ENCODE measurements at places on chromosomes 5 and 9.

- DNase-seq, result no peak
- H3K27ac ChIP-seq, result no peak overlapping the region
These were observed 27.3 kb downstream of the CPEB4 start for GRCh38 chr5:173915310-173916014.

GRCh38 chr5:65916636-65917035 lies 9.7 kb upstream of the ERBIN start:
- H3K27ac ChIP-seq, result no peak overlapping the region
- DNase-seq, result no peak
- no peaks in the 10 kb centered on the region for H3K36me3 ChIP-seq
- H3K27me3 ChIP-seq, result no peaks in the 10 kb centered on the region

DNA sequence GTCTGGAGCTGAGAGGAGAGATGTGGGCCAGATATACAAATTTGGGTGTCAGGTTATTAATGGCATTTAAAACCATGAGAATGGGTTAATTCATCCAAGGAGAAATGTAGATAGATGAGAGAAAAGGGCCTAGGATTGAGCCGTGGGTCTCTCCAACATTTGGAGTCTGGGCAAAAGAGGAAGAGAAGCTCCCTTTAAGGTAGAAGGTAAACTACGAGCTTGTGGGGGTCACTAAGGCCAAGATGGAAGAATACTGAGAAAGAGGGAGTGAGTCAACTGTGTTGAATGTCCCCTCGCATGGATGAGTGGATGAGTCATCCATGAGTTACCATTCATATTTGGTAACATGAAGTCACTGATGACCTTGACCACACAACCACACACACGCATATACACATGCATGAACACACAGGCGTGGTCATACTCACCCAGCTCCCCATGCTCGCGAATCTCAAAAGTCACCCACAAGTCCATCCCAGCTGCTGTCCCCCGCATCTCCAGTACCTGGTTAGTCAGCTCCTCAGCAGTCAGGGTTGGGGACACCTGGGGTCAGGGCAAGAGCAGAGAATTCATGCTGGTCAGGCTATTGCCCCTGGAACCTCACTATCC lies 6.8 kb upstream of the FCHSD1 start:
- no peaks in the 10 kb centered on the region for H3K4me1 ChIP-seq
- no peak for DNase-seq
- peaks cover 4% of the 10 kb centered on the region for H3K36me3 ChIP-seq
- no peak overlapping the region for H3K4me3 ChIP-seq

GRCh38 chr9:78357165-78357873 lies 60.4 kb downstream of the PSAT1 start:
- no peaks in the 10 kb centered on the region for H3K27me3 ChIP-seq
- DNase-seq, result no peak
- H3K36me3 ChIP-seq, result no peaks in the 10 kb centered on the region
- H3K4me3 ChIP-seq, result no peak overlapping the region
- H3K27ac ChIP-seq, result no peak overlapping the region

- H3K27me3 ChIP-seq, result no peaks in the 10 kb centered on the region
- H3K4me1 ChIP-seq, result peaks cover 76% of the 10 kb centered on the region
- H3K36me3 ChIP-seq, result no peaks in the 10 kb centered on the region
- no peak overlapping the region for H3K4me3 ChIP-seq
- no peak for DNase-seq
These were observed 77.1 kb downstream of the MUSK start for GRCh38 chr9:110745676-110746075.

GRCh38 chr9:125885405-125886034 lies 138.3 kb downstream of the PBX3 start:
- no peak for DNase-seq
- peaks cover 3% of the 10 kb centered on the region for H3K4me1 ChIP-seq
- H3K27me3 ChIP-seq, result no peaks in the 10 kb centered on the region
- no peaks in the 10 kb centered on the region for H3K36me3 ChIP-seq
- no peak overlapping the region for H3K4me3 ChIP-seq

- H3K27ac ChIP-seq, result no peak overlapping the region
- no peaks in the 10 kb centered on the region for H3K4me1 ChIP-seq
- no peak overlapping the region for H3K4me3 ChIP-seq
- H3K36me3 ChIP-seq, result no peaks in the 10 kb centered on the region
- H3K27me3 ChIP-seq, result no peaks in the 10 kb centered on the region
- DNase-seq, result no peak
These were observed 5.6 kb upstream of the IL3 start for GRCh38 chr5:132054697-132055440.

- H3K4me1 ChIP-seq, result no peaks in the 10 kb centered on the region
- no peaks in the 10 kb centered on the region for H3K27me3 ChIP-seq
- no peak overlapping the region for H3K4me3 ChIP-seq
- DNase-seq, result no peak
These were observed 40.3 kb downstream of the POU4F3 start for GRCh38 chr5:146378986-146379385.

- peak overlapping the region; percentile 80 for H3K27ac ChIP-seq
- no peaks in the 10 kb centered on the region for H3K27me3 ChIP-seq
- no peaks in the 10 kb centered on the region for H3K36me3 ChIP-seq
These were observed 1.8 kb downstream of the TMOD1 start for GRCh38 chr9:97502984-97503861.

GRCh38 chr5:34743878-34744277 lies 87.8 kb downstream of the RAI14 start:
- peaks cover 14% of the 10 kb centered on the region for H3K4me1 ChIP-seq
- no peaks in the 10 kb centered on the region for H3K36me3 ChIP-seq
- no peak overlapping the region for H3K4me3 ChIP-seq
- H3K27ac ChIP-seq, result no peak overlapping the region
- no peaks in the 10 kb centered on the region for H3K27me3 ChIP-seq

DNA sequence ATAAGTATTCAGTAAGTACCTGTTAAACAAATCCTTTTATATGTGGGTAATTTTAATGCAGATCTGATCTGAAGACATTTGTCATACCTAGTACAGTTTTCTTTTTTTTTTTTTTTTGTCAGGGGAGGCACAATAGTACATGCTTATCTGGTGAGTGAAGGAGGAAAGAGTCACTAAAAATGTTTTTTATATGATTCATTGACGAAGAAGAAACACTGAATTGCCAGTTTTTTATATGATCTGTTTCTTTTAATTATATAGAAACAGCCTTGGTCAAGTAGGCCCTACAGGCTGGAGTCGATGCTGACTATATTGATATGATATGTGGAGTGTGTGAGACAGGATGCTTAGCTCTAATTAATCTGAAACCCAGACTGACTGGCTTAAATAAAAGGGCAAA lies 315.2 kb downstream of the PSAT1 start:
- no peaks in the 10 kb centered on the region for H3K36me3 ChIP-seq
- no peaks in the 10 kb centered on the region for H3K27me3 ChIP-seq
- H3K27ac ChIP-seq, result no peak overlapping the region
- H3K4me1 ChIP-seq, result no peaks in the 10 kb centered on the region
- DNase-seq, result no peak

- no peak overlapping the region for H3K27ac ChIP-seq
- no peaks in the 10 kb centered on the region for H3K36me3 ChIP-seq
- no peak overlapping the region for H3K4me3 ChIP-seq
- H3K4me1 ChIP-seq, result no peaks in the 10 kb centered on the region
These were observed 103.2 kb downstream of the VAV2 start for GRCh38 chr9:133888809-133889491.

DNA sequence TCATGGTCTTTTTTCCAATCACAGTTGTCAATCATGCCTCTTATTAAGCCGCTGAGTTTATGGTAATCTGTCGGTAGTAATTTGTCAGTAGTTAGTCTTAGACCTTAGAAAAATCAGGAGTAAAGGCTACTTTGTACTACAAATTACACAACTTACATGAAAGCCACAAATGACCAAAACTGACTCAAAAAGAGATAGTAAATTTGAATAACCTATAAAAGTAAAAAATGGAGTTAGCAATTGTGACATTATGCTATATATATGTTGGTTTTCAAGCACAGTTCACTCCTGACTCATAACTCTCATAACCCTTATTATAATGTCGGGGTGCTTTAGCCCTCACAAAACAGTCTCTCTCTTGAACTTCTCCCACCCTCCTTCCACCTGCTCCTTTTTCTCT lies 251.8 kb downstream of the ROR2 start:
- no peaks in the 10 kb centered on the region for H3K4me1 ChIP-seq
- no peak overlapping the region for H3K4me3 ChIP-seq
- DNase-seq, result no peak
- H3K36me3 ChIP-seq, result no peaks in the 10 kb centered on the region

- no peaks in the 10 kb centered on the region for H3K36me3 ChIP-seq
- no peaks in the 10 kb centered on the region for H3K27me3 ChIP-seq
- H3K4me3 ChIP-seq, result no peak overlapping the region
- no peaks in the 10 kb centered on the region for H3K4me1 ChIP-seq
These were observed 42.0 kb downstream of the SLF1 start for GRCh38 chr5:94660506-94660905.

- DNase-seq, result no peak
- no peaks in the 10 kb centered on the region for H3K27me3 ChIP-seq
- no peak overlapping the region for H3K4me3 ChIP-seq
- no peaks in the 10 kb centered on the region for H3K36me3 ChIP-seq
- H3K27ac ChIP-seq, result no peak overlapping the region
These were observed 122.3 kb upstream of the CCDC112 start for GRCh38 chr5:115418788-115419187.

DNA sequence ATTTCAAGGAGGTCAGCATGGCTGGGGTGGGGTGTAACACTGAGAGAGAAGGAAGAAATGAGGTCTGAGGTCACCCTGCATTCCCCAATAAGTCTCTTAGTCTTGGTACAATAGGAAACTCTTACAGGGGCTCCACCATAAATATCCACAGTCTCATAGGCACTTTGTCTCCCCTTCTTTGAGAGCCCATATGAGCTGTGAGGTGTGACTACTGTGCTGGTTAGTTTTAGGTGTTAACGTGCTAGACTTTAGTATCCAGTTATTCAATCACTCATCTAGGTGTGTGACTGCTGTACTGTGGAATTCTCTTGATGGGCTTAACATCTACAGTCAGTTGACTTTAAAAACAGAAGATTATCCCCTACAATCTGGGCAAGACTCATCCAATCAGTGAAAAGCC lies 378.1 kb upstream of the RFX3 start:
- no peaks in the 10 kb centered on the region for H3K36me3 ChIP-seq
- H3K27ac ChIP-seq, result no peak overlapping the region
- no peaks in the 10 kb centered on the region for H3K27me3 ChIP-seq
- H3K4me3 ChIP-seq, result no peak overlapping the region
- peaks cover 7% of the 10 kb centered on the region for H3K4me1 ChIP-seq

DNA sequence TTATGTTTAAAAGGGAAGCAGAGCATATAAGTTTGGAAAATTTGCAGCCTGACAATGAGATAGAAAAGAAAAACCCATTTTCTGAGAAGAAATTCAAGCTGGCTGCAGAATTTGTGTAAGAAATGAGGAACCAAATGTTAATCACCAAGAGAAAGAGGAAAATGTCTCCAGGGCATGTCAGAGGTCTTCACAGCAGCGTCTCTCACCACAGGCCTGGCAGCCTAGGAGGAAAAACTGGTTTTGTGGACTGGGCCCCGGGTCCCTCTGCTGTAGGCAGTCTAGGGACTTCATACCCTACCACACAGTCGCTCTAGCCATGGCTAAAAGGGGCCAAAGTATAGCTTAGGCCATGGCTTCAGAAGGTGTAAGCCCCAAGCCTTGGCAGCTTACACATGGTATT lies 32.1 kb upstream of the HSD17B4 start:
- H3K27ac ChIP-seq, result no peak overlapping the region
- DNase-seq, result no peak
- H3K27me3 ChIP-seq, result no peaks in the 10 kb centered on the region
- H3K36me3 ChIP-seq, result no peaks in the 10 kb centered on the region
- H3K4me3 ChIP-seq, result no peak overlapping the region

DNA sequence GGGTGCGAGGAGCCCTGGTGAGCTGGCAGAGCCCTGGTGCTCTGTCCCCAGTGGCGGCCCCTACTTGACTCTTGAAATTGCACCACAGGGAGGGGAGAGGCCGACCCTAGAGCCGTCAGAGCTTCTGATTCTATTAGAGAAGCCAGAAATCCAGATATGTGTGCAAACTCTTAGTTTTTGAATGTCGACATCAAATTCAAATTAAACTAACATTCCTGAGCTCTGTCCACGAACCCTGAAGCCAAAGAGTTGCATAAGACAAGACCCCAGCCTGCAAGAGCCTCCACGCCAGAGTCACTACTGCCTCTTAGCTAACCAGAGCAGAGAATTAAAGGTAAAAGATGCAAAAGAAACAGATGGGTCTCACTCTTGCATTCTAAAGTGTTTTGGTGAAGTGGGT lies 29.8 kb upstream of the MSX2 start:
- peaks cover 18% of the 10 kb centered on the region for H3K27me3 ChIP-seq
- H3K4me3 ChIP-seq, result no peak overlapping the region
- no peaks in the 10 kb centered on the region for H3K36me3 ChIP-seq
- H3K4me1 ChIP-seq, result peaks cover 10% of the 10 kb centered on the region
- no peak overlapping the region for H3K27ac ChIP-seq

- H3K36me3 ChIP-seq, result no peaks in the 10 kb centered on the region
- no peak overlapping the region for H3K4me3 ChIP-seq
- H3K27ac ChIP-seq, result no peak overlapping the region
- H3K27me3 ChIP-seq, result no peaks in the 10 kb centered on the region
- H3K4me1 ChIP-seq, result no peaks in the 10 kb centered on the region
These were observed 33.5 kb upstream of the CRB2 start for GRCh38 chr9:123322273-123323195.

DNA sequence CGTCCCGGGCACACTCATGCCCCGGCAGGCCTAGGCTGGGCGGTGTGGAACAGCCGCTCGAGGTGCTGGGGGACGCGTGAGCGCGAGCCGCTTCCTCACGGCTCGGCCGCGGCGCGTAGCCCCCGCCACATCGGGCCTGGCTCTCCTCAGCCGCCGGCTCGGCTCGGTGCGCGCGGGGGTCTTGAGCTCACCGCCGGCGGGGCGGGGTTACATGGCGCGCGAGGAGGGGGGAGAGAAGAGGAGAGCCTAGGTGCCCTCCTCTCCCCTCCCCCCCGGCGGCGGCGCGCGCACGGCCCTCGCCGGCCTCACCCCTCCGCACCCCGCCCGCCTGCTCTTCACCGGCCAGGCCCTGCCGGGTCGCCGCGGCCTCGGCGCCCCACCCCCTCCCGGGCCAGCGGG lies 7.7 kb downstream of the RANBP6 start:
- peak overlapping the region; percentile 98 for H3K27ac ChIP-seq
- peak; percentile 22 for DNase-seq
- H3K27me3 ChIP-seq, result no peaks in the 10 kb centered on the region

GRCh38 chr9:101530076-101530711 lies 3.5 kb upstream of the RNF20 start:
- H3K27ac ChIP-seq, result no peak overlapping the region

DNA sequence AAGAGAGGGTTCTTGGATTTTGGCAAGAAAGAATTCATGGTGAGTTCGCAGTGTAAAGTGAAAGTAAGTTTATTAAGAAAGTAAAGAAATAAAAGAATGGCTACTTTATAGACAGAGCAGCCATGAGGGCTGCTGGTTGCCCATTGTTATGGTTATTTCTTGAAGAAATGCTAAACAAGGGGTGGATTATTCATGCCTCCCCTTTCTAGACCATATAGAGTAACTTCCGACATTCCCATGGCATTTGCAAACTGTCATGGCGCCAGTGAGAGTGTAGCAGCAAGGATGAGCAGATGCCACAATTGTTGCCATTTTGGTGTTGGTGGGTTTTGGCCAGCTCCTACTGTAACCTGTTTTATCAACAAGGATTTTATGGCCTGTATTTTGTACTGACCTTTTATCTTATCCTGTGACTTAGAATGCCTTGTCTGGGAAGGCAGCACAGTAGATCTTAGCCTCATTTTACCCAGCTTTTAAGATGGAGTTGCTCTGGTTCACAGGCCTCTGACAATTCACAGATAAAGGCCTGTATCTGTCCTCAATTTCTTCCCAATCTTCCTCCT lies 1026.1 kb upstream of the DMAC1 start:
- H3K4me1 ChIP-seq, result peaks cover 24% of the 10 kb centered on the region
- H3K36me3 ChIP-seq, result no peaks in the 10 kb centered on the region
- H3K27ac ChIP-seq, result no peak overlapping the region
- peak overlapping the region; percentile 62 for H3K4me3 ChIP-seq
- no peak for DNase-seq
- no peaks in the 10 kb centered on the region for H3K27me3 ChIP-seq

GRCh38 chr5:82419559-82420332 lies 141.6 kb upstream of the RPS23 start:
- no peak overlapping the region for H3K4me3 ChIP-seq
- H3K27me3 ChIP-seq, result no peaks in the 10 kb centered on the region
- no peak overlapping the region for H3K27ac ChIP-seq
- H3K4me1 ChIP-seq, result peaks cover 50% of the 10 kb centered on the region
- no peak for DNase-seq
